ENCODE measurements at places on chromosomes 1 and 21.

DNA sequence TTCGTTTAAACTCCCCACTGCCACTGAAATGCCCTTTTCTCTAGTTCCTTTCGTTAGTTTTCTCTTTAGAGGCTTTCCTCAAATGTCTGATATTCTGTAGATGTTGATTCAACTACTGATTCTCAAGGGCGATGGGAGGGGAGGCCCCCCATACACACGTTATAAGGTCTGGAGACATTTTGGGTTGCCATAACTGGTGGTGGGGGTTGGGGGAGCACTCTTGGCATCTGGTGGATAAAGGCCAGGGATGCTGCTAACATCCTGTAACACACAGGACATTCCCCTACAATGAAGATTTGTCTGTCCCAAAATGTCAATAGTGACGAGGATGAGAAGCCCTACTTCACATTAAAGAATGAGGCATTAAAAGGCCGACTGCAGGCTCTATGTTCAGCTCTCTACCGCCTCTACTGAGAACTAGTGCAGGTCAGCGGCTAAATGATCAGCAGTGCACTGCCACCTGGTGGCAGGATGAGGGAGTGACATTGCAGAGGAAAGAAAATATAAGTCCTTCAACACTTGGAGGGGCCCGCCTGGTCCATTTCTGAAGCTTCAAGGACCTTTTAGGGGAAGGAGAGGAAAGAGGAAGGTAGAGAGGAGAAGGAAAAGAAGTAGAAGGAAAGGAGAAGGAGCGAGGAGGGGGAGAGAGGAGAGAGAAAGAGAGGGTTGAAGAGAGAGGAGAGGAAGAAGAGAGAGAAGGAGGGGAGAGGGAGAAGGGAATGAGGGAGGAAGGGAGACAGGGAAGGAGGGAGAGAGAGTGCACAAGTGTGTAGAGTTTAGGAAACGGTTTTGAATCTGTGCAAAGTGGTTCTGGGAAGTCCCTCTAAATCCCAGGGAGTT, 29.4 kb downstream of the ALG14 start:
- DNase-seq: peak; percentile 54

DNA sequence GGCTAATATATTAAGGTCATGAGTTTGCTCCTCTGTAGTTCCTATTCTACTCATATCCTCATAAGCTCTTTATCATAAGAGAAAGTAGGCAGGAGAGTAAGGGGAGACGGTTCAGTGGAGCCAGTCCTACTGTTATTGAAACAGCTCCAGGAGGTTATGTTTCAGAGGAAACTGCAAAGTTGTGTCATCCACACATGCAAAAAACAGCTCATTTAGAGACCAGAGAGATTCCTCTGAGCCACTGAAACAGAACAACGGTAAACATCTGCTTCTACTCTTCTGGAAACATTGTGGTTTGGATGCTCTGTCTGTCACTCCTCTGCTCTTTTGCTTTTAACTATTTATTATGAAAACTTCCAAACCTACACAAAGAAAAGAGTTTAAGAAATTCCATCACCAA, 66.3 kb upstream of the PPP2R5A start:
- DNase-seq: no peak

DNA sequence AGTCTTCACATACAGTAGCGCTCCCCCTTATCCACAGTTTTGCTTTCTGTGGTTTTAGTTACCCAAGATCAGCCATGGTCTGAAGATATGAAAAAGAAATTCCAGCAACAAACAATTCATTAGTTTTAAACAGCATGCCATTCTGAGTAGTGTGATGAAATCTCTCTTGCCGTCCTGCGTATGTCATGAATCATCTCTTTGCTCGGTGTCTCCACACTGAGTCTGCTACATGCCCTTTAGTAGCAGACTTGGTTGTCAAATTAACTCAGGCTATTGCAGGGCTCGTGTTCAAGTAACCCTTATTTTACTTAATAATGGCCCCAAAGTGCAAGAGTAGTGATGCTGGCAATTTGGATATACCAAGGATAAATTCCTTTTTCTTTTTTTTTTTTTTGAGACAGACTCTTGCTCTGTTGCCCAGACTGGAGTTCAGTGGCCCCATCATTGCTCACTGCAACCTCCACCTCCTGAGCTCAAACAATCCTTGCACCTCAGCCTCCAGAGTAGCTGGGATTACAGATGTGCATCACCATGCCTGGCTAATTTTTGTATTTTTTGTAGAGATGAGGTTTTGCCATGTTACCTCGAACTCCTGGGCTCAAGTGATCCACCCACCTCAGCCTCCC, 22.6 kb downstream of the PHACTR4 start:
- no peak for DNase-seq

GRCh38 chr1:228801068-228801467, 65.8 kb downstream of the RHOU start:
- no peak for DNase-seq

GRCh38 chr21:44376606-44377005, 23.2 kb downstream of the TRPM2 start:
- DNase-seq: no peak

DNA sequence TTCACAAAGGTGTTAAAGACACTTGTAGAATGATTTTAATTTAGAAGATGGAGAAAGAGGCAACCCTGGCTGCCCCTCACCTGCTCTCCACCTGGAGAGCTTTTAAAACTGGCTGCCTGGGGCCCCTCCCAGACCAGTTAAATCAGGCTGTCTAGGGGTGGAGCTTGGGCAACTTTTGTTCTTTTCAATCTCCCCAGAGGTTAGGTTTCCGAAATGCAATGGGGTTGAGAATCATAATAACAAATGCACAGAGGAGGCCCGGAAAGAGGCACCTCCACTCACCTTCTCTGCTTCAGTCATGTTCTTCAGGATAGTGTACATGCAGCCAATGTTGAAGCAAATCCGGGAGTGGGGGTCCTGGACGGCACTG, 400 bp downstream of the NCF2 start:
- DNase-seq: no peak

DNA sequence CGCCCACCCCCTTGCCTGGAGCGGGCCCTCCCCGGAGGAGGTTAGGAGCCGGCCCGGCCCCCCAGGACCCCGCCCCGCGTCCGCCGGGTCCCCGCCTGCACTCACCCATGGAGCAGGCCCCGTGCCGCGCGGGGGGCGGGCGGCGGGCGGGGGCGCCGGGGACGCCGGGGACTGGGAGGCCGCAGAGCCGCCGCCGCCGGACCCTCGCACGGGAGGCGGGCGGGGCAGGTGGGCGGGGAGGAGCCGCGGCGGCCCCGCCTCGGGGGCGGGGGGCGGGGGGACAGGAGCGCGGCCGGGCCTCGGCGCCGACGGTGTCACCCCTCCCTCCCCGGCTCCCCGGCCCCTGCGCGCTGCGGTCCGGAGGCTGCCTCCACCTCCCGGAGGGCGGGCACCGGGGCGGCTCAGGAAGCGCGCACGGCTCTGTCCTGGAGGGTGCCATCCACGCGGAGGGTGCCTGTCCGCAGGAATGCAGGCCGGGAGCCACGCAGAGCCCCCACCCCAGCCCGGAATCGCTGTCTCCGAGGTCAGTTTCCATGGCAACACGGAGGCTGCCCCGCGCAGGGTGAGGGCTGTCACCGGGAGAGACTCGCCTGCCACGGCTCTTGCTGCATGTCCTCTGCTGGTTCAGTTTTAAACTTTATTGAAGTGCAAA, 5.9 kb upstream of the PLEKHG5 start:
- peak; percentile 21 for DNase-seq

DNA sequence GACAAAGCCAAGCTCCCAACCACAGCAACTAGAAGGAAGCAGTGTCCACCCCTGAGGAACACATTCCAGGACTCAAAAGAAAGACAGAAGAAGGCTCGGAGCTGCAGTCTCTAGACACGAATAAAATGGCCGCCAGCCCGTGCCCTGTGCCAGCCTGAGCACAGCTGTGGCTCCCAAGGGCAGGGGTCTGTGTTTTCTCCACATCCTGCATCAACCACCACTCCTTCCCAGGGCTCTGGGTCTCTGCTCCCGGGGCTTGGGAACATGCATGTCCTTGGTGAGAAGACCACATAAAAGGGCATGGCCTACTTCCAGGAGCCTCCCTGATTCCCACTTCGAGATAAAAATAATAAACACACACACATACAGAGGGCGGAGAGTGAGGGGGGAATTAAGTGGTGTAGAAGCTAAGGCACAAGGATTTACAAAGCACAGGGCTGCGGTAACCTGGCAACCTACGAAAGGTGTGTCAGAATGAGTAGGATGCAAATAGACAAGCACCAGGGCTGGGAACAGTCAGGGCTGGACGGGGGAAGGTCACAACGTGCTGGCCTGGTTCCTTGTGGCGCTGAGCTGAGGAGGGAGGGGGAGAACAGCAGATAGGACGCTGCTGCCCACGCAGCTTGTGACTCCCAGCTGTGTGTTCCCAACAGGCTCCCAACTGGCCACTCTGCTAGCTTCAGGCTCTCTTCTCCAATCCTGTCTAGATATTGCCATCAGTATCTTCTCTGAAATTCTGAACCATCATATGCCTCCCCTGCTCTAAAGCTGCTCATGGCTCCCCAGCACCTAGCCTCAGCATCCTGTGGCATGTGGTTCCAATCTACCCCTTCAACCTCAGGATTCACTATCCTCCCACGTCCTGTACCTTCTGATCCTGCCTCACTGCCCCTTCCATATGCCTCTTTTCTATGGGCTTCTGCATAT, 72.5 kb downstream of the CD34 start:
- DNase-seq: no peak

GRCh38 chr1:73623946-73624345, 574.0 kb downstream of the LRRIQ3 start:
- DNase-seq: no peak

DNA sequence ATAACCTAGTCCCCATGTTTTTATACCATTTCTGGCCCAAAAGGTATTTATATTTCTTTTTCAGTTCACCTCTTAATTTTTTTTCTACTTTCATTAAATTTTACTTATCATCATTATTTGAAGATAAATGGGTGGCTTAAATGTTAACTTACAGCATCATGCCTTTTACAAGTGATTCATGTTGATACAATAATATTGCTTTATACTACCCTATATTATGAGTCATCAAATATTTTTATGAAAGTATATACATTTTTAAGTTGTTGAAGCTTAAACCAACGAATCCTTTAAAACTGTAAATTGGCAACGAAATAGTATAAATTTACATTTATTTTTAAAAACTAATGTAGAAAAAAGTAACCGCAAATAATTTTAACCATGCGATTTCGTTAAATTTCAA, 207.9 kb downstream of the DPYD start:
- DNase-seq: no peak

GRCh38 chr1:228283043-228283371, 75.2 kb downstream of the OBSCN start:
- DNase-seq: no peak

DNA sequence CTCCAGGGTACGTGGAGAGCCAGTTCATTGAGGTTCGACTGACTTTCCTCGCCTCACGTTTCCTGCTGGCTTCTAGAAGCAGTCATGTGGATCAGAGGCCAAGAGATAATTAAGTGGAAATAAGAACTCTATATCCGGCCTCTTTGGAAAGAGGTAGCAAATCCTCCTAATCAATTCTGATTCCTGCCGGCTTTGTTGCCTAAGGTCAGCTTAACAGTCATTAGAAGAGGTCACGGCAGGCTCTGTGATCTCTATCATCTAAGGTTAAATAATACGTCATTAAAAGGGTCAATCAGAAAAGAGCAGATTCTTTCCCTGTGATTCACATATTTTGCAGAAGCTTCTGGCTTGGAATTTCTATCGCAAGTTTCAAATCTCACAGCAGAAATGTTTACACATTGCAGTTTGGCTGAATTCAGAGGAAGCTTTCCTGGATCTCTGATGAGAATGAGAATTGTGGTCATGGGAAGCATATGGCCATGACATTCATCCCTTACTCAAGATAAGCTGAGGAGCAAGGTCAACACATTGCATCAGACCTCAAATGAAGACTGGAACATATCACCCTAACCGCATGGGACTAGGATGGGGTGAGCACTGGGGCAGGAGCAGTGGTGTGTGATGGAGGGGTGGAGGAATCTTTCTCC, 189.4 kb downstream of the PBX1 start:
- no peak for DNase-seq
